ENCODE measurements at places on chromosomes 2 and 18.

DNA sequence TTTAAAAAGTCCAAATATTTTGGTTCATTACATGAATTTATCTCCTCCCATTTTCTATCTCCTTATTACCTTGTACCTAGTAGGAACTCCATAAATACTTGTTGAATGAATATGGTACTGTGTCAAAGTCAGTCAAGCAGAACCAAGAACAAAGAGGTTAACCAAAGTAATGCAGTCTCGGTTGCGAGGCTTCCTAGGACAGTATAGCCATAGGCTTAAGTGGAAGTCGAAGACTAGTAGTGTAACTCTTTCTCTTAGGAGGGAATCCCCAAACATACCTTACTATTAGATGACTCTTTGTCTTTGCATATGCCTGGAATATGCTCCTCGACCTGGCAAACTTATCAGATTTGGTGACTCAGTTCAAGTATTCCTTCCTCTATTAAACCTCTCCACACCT is 4.8 kb downstream of the LIPT1 start:
- no peak for DNase-seq

GRCh38 chr2:19360266-19360965 is 2.0 kb upstream of the OSR1 start:
- no peak for DNase-seq

- DNase-seq, result no peak
Observed at GRCh38 chr2:26733413-26733812, 30.7 kb upstream of the SLC35F6 start.

- DNase-seq, result no peak
Observed at GRCh38 chr2:148887350-148888002, 12.4 kb downstream of the KIF5C start.

- DNase-seq, result no peak
Observed at GRCh38 chr2:17827316-17827715, 11.1 kb downstream of the MSGN1 start.

DNA sequence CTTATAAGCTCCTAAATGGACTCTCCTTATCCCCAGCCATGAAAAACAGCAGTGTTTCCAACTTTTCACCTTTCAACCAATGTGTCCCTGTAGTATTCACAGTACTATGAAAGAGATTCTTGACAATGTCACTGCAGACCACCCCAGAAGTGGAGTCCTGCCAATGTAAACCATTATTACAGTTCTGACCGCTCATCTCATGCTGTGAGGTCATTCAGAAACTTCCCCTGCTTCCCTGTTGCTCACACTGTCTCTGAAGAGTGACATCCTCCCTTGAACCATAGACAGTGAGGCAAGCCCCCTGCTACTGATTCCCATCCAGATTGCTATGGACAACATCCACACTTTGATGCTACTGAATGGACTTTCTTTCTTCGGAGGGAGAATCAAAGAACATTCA is 1523.7 kb upstream of the ACVR2A start:
- peak; percentile 72 for DNase-seq

DNA sequence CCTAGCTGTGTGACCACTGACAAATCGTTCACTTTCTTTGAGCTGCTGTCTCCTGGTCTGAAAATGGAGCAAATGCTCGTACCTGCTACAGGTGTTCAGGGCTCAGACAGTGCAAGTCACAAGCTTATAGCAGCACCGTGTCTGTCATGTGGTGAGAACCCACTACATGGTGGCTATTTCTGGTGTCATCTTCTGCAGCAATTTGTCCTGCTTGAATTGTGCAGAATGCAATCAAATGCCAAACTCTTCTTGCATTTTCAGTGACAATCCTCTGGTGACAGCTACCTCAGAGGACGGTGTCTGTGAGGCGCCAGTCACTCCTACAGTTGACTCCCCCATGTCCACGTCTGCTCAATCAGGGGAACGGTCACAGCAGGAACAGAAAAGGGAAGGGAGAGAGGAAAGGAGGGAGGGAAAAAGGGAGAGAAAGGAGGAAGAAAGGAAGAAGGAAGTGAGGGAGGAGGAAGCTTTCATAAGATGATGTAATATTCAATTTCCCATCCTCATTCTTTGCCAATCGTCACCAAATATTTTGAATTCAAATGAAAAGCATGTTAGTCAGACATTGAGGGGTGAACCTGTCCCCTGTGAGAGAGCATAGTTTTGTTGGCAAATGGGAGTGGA is 122.2 kb downstream of the BCL2 start:
- no peak for DNase-seq

DNA sequence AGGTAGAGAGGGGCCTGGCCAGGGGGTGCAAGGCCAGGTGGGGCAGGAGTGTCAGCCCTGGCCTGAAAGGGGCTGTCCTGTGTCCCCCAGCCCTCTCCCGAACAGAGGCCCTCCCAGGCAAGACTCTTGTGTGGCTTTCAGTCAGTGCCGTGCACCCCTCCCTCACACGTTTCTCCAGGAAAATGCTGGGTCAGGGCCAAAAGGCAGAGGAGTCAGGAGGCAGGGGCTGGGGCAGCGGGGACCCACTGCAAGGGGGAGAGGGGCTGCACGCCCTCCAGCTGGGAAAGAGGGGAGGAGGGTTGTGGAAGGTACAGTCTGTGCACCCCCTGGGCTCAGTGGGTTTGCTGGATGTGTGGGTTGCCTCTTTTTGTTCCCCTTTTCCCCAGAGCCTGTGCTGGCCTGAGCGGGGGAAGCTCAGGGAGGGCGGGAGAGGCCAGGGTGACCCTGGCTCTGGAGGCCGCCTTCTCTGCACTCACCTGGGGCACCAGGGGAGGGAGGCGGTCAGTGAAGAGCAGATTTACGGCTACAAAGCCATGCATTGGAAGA is 4.1 kb downstream of the KCNF1 start:
- DNase-seq, result no peak

GRCh38 chr2:235500761-235501672 is 7.2 kb downstream of the AGAP1 start:
- DNase-seq, result peak; percentile 71

- DNase-seq, result no peak
Observed at GRCh38 chr2:60957224-60957623, 60.3 kb upstream of the PEX13 start.

DNA sequence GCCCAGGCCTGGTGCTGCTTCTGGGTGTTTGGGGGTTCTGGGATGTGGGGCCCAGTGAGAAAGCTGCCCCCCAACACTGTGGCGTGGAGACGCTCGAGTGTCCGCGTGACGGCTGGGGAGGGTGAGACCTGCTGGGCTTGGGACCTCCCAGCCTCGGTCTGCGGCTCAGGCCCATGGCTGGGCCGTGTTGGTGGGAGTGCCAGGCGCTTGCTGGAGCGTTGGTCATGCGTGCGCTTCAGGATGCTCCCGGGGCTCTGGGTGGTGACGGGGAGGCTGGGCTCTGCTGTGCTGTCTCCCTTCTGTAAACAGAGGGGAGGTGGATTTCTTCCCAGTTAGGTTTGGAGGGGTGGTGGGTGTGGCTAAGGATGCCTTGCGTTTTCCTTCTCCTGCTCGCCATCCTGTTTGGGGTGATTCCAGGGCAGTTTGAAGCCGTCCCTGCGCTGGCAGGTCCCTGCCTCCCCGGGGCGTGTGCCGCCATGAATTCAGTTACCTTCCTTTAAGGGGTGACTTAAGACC is 606 bp downstream of the GAL3ST2 start:
- DNase-seq, result no peak

- no peak for DNase-seq
Observed at GRCh38 chr2:123961576-123961975, 63.5 kb upstream of the CNTNAP5 start.
